NCI-H2081 treated with DMSO at 0.1 percent for 48 hours (cell line): ENCODE measurements at places on chromosomes 2 and 18.

DNA sequence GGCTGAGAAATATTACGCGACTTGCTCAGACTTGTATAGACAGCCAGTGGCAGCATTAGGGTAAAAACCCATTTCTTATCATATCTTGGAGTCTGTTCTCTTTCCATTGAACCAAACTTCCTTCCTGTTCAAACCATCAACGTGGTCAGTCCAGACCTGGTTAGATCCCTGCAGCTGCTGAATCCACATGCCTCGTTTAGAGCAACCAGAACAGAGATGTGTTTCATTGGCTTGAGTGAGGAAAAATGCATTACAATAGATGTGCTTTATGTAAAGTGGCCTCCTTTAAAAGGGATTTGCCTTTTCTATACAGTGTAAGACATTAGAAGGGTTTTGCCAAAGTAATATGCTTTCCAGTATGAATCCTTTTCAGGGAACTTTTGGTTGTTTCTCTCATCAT lies 232.4 kb downstream of the MEIS1 start:
- no peak for DNase-seq

- no peak for DNase-seq
Measured at GRCh38 chr2:30915486-30915885, 108.2 kb upstream of the CAPN13 start.

DNA sequence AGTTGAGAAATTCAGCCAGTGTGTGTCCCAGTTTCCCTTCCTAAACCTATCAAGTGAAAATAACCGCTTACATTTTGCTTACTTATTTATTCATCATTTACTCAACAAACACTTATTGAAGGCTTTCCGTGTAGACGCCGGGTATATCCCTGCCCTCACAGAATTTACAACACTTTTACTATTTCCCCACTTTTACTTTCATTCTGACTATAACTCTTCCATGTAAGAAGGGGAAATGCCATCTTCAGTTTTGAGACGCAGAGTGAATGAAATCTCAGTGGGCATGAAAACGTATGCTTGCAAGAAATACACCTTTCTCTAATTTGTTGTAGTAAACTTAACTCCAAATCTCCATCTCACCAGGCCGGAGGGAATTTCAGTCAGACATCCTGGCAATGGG lies 251.0 kb upstream of the CHAC2 start:
- DNase-seq = no peak

GRCh38 chr2:227739351-227739750 lies 6.3 kb upstream of the SCYGR8 start:
- no peak for DNase-seq
